ENCODE measurements at places on chromosomes 4 and X.

DNA sequence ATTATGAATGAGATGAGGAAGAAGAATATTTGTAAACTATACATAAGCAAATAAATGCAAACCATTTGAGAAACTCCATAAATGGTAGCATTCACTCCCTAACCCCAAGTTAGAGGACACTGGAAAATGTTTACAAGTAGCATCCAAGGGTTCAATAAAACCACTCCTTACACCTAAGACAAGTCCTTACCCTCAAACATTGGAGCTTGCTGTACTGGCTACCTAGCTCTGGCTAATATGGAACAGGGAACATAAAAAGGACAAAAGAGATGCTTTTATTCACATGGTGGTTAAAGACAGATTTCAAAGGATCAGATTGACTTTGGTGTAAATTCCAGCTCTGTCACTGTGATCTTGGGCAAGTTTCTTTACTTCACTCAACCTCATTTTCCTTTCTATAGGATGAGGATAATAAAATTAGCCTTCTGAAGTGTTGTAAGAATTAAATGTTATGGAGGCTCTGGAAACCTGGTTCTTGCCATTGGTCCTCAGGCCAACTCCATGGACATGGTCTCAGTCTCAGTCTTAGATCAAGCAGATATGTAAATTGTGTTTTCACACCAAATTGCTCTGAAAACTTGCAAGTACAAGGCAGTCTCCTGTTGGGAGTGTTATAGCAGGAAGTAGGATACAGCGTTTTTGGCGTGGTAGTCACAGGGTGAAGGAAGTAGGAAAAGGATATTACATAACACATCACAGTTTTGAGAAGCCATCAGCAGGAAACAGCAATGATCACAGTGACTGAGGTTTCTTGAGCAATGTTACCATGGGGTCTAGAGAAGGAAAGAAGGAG lies 3.3 kb downstream of the CXCL1 start:
- DNase-seq, result no peak

GRCh38 chr4:134337574-134337973 lies 136.0 kb upstream of the PABPC4L start:
- DNase-seq, result no peak

DNA sequence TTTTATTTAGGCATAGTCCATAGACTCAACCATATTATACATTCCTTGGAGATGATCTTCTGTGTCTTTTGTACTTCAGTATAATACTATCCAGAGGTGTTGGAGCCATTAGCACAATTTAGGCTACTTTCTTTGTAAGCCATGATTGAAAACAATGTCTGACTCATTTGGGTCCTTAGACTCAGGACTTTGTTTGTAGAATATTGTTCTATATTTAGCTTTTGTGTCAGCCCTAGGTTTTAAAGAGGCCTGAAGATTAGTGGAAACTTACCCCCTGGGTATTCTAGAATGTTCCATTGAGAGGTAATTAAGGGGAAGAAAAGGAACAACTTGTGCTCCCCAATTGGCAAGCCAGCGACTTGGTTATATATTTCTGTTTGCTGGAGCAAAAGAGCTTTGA lies 145.2 kb upstream of the SCML1 start:
- DNase-seq, result no peak

DNA sequence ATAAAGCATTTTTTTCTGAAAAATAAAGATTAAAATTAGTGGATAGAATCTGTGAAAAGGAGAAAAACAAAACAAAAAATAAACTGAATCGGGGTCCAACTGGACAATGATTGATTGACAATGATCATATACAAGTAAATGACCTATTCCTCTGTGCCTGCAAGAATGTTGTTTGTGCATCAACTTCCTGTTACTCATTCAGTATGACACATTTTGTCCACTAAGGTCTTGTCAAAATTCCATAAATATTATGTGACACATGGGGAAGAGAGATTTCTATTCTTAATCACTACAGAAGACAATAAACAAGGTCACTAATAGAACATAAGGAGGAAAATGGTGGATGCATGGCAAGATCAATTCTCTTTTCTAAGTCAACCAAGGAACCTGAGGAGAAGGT lies 54.9 kb downstream of the F8 start:
- DNase-seq, result no peak

DNA sequence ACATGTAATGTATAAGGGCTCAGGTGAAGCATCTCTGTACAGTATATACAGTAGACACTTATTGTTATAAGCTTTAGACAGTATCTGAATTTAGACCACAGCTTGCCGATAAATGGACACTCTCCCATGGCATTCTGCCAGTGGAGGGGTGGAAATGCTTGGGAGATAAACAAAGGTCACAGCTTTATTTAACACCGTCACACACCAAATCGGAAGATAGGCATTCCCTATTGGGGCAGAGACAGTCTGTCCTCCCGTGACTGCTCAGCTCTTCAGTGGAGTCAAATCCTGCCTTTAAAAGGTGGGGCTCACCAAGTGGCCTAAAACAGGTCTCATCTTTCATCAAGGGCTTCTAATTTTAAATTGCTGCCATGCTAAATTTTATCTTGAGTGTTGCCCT lies 178.8 kb downstream of the CAMK2D start:
- no peak for DNase-seq

DNA sequence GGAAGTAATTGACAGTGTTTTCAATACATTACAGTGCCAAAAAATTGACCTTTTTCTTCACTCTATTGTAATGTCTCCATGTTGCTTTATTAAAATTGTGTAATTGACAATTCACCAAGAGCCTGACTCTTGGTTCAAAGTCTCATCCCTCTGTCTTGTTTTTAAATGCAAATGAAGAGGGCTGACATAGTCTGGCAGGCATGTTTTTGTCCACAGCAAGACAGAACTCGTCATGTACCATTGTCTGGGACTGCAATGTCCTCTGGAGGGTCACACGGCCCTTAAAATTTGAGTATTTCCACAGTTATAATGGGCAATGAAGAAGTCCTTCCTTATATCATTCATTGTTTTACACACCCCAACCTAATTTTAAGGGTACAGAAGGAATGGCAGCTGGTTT lies 38.0 kb upstream of the FBXW7 start:
- no peak for DNase-seq

GRCh38 chr4:85707611-85708010 lies 232.7 kb downstream of the ARHGAP24 start:
- DNase-seq, result no peak

DNA sequence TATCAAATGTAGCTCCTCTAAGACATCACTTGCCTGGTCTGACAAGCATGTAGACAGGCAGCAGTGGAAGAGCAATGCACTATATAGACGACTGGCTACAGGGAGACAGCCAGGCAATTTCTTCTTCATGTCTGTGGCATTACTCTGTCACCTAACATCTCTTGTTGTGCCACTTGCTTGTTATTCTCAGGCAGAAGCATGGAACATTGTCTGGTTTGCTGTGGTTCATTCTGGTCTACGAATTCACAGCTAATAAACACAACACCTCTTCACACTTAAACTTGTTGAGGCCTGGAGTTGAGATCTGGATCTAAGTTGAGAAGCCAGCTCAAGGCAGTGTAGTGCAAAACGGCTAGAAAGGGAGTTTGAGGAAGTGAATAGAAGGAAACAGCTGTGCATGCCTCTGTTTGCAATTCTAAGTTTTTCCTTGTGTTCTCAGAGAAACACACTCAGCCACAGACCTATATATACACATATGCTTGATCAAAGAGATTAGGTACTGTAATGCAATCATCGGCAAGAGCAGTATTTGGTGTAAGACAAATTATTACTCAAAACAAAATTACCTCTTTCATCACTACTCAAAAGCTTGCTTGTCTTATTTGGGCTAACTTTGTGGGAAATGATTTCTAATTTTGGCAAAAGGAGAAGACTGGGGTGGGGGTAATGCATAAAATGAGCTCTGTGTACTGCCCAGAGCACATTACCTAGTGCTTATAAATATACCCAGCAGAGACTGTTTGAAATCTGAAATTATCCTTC lies 243.8 kb downstream of the PPP3CA start:
- DNase-seq, result no peak

DNA sequence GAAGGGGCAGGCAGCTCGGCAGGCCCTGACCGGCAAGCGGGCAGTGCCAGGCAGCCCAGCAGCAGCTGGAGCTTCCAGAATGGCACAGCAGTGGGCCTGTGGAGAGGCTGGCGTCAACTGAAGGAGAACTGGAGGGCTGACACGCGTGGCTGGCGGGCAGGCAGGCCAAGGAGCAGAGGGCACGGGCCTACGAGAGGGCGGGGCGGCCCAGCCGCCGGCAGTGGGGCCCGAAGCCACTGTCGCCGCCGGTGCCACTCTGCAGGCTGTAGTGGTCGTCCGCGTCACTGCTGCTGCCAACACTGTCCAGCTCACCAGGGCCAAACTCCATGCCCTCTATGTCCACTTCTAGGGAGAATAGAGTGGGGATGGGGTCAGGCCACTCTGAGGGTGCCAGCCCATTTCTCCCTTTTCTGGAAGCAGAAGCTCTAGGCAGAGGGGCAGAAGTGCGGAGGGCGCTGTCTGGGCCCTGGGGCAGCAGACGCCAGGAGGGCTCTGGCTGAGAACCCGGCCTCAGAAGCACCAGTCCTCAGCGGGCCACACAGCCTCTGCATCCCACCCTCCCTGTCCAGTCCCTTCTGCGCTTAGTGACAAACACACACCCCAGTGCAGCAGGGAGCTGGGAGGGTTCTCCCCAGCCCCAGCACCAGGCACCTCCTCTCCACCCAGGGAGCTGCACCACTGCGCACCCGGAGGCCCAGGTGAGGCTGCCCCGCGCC lies 8.6 kb upstream of the HAUS3 start:
- DNase-seq, result no peak

DNA sequence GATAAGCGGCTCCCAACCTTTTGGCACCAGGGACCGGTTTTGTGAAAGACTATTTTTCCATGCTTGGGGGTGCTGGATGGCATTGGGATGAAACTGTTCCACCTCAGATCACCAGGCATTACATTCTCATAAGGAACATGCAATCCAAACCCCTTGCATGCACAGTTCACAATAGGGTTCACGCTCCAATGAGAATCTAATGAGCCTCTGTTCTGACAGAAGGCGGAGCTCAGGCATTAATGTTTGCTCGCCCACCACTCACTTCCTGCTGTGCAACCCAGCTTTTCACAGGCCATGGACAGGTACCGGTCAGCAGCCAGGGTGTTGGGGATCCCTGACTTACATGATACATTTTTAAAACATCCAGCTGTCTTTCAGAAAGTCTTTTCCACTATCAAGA lies 187.3 kb downstream of the SLC39A8 start:
- no peak for DNase-seq

- no peak for DNase-seq
Observed at GRCh38 chr4:143270256-143270838, 66.3 kb upstream of the GAB1 start.

DNA sequence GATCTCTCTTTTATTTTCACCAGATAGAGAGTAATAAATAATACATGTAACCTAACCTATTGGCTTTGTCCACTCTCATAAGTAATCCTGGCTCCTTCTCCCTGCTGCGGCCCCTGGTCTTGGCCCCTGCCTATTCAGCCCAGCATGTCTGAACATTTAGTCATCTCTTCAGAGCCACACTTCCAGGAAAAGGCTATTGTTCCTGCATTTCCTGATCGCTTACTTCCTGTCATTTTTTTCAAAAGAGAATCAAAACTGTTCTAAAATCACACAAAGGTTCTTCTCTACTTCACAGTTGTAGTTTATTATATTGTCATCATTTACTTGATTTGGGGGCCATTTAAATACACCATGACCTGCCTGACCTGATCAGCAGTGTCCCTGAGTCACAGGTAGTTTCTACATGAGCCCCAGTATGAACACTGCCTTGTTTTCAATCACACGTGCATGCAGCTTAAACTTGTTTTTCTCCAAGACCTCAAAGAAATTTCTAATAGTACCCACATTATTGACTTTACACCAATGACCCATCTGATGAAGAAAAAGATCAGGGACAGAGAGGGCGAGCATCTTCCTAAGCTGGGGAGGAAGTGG lies 47.4 kb upstream of the KDR start:
- no peak for DNase-seq

GRCh38 chr4:8404791-8405515 lies 35.6 kb downstream of the ACOX3 start:
- DNase-seq, result no peak

DNA sequence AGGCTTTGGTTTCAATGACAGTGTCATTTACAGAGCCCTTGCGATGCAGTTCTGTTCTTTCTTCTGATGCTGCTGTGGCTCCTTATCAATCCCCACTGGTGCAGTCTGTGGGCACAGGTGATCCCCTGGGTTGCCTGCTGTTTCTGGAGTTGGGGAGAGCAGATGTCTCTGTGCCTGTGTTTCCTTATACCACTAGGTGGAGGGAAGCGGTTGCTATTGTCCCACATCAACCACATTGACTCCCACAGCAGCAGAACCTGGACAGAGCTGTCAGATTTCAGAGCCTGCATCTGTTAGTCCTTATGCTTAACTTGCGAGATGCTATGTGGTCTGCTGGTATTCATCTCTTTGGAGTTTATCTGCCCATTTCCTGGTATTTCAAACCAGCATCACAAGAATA lies 57.7 kb downstream of the NEIL3 start:
- no peak for DNase-seq

- no peak for DNase-seq
Observed at GRCh38 chr4:155800685-155801343, 42.0 kb downstream of the GUCY1B1 start.
